ENCODE measurements at places on chromosomes 4 and X. TPM values are rescaled to one million over a fixed set of nuclear protein-coding genes. Genes with fewer than 3 reads are reported as not detected.

The TMEM31 gene
- 0.09 TPM for total RNA-seq

The LRAT gene
- total RNA-seq: under 0.01 TPM

The NXF2B gene
- not detected for total RNA-seq

The STATH gene
- total RNA-seq: not detected

The MAGEA12 gene
- not detected for total RNA-seq

Data from dermis lymphatic vessel endothelial cell (primary cell).